ENCODE measurements at places on chromosomes 1 and 21. TPM values are rescaled to one million over a fixed set of nuclear protein-coding genes. Genes with fewer than 3 reads are reported as not detected.

Gene EXO1
- total RNA-seq, result 81.1 TPM

Gene REN
- not detected for total RNA-seq

Gene LDLRAD1
- not detected for total RNA-seq

Gene LIPI
- not detected for total RNA-seq

Gene KIF2C
- total RNA-seq, result 45.4 TPM

Gene AIM2
- total RNA-seq, result 64.8 TPM

Gene FAM43B
- total RNA-seq, result not detected

Gene B4GALT2
- total RNA-seq, result 44.7 TPM

Gene DIRAS3
- total RNA-seq, result 0.44 TPM

Gene PKN2
- total RNA-seq, result 15.3 TPM

Gene MAP3K21
- 5.0 TPM for total RNA-seq

Measured in activated CD8-positive, alpha-beta memory T cell treated with anti-CD3 and anti-CD28 coated beads for 36 hours (primary cell).